ENCODE measurements at places on chromosomes 3 and 15.
A peak's percentile ranks its signal among the peaks of the same experiment; 100 is the strongest.

GRCh38 chr15:90268415-90268814 lies 2.9 kb downstream of the NGRN start:
- peaks cover 64% of the 10 kb centered on the region for H3K4me1 ChIP-seq
- DNase-seq = no peak
- no peaks in the 10 kb centered on the region for H3K36me3 ChIP-seq
- H3K27me3 ChIP-seq = no peaks in the 10 kb centered on the region
- peak overlapping the region; percentile 95 for H3K27ac ChIP-seq

DNA sequence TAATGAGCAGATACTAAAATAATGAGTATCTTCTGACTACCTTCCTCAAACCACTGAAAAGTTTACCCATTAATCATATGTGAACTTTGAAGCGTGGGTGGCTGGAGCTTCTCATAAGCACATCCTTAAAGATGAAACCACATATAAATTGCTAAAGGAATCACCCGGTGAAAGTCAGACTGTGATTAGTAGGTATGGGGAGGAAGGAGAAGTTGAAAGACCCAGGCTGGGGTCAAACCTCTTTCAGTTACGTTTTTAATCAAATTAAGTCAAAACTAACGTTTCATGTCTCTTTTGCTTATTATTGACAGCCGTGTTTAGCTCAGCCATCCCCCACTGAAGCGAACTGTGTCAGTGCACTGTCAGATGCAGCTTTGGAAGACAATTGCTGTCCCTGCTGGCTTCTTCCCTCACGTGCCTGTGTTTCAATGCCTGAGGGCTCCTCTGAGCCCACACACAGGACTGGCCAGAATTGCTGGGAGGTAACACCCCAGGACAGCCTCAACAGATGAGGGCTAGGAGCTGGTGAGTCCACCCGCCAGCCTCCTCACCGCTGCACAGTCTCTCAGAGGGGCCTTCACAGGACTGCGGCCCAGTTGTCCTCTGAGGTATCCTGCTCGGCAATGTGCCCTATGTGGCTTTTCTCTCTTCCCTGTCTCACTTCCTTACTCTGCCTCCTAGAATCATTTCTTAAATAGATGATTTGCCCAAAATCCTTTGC lies 29.3 kb upstream of the SH3BP5 start:
- no peaks in the 10 kb centered on the region for H3K36me3 ChIP-seq
- no peaks in the 10 kb centered on the region for H3K27me3 ChIP-seq
- no peak overlapping the region for H3K27ac ChIP-seq
- no peak overlapping the region for H3K4me3 ChIP-seq
- H3K4me1 ChIP-seq = no peaks in the 10 kb centered on the region
- DNase-seq = no peak

- H3K4me1 ChIP-seq = no peaks in the 10 kb centered on the region
- no peak overlapping the region for H3K27ac ChIP-seq
- no peak overlapping the region for H3K4me3 ChIP-seq
- no peaks in the 10 kb centered on the region for H3K27me3 ChIP-seq
Observed at GRCh38 chr3:13642597-13642996, 93.7 kb downstream of the FBLN2 start.

DNA sequence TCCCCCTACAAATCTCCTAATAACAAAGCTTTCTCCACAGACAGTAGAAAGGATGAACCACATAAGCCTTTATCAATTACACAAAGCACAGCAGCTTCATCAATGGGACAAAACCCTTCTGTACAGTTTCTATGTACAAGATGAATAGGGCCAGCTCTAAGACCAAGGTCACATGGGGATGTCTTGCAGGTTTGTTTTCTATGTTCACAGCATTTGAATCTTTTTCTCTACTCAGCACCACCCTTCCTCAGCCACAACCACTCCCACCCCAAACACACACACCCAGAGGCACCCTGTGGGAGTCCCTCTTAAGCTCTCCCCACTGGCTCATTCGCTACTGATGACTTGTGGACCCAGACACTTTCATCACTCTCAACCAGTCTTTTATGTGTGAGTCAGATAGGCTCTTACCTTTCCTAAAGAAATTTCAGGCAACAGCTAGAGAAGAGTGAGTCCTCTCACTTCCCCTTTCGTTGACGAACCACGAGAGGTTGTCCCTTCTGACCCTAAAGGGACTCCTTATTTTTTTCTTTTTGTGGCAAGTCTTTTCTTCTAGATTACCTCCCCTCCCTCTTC lies 57.9 kb downstream of the ARHGAP31 start:
- DNase-seq = no peak
- H3K36me3 ChIP-seq = no peaks in the 10 kb centered on the region
- no peak overlapping the region for H3K4me3 ChIP-seq
- no peak overlapping the region for H3K27ac ChIP-seq
- peaks cover 23% of the 10 kb centered on the region for H3K4me1 ChIP-seq

DNA sequence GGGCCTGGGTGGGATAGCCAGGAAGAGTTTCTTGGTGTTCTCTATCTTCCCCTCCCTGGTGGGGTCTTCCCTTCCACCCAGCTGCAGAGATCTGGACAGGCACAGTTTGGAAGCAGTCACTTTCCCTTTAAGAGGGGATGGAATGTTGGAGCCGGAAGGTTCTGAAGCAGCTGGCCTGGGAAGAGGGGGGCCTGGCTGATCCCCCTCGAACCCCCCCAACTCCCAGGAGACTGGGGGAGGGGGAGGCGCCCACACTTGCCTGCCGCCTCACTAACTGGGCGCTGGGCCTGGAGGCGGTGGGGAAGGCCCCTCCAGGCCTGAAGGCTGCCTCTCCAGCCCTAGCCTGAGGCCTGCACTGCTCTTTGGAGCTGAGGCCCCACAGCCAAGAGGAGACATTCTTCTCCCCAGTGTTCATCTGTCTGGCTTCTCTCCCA lies 1.4 kb downstream of the DVL3 start:
- no peak for DNase-seq
- peak overlapping the region; percentile 95 for H3K27ac ChIP-seq
- no peaks in the 10 kb centered on the region for H3K27me3 ChIP-seq
- peaks cover 68% of the 10 kb centered on the region for H3K4me1 ChIP-seq

DNA sequence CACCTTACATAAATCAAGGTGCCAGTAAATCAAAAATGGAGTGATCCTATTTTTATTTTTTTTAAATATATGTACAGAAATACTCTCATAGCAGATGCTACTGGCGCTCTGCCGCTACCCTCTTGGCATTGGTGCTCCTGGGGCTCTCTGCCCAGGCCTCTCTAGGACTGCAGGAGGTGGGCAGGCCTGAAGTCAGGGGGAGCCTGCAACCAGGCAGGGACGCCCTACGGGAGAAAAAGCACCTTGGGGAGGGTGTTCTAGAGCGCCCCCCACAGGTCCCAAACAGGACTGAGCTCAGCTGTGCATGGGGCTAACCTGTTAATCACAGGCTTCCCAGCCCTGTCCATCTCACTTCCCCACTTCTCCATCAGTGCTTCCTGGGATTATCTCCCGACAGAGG lies 192.5 kb downstream of the SHQ1 start:
- H3K4me1 ChIP-seq = peaks cover 7% of the 10 kb centered on the region
- H3K36me3 ChIP-seq = no peaks in the 10 kb centered on the region

DNA sequence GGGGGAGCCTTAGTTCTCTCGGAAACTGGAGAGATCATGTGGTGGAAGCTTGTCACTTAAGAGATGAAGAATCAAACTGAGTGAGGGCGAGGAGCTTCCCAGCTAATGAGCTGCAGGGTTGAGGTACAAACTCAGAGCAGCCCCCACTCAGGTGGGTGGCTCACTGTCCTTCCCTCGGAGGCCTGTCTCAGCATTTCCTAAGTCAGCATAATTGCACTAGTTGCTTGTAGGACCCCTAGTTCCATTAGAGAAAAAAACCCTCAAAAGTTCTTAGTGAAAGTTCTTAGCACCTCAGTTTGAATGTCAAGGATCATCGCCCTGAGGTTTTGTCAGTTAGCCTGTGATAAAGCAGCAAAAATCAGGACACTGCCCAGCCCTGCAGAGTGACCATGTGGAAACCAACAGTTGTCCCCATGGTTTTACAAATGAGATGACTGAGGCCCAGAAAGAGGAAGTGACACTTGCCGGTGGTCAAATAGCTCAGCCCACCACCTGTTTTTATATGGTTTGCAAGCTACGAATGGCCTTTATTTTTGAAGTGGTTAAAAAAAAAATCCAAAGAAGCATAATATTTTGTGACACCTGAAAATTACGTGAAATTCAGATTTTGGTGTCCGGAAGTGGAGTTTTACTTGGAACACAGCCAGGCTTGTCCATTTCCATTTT lies 11.9 kb downstream of the SMAD6 start:
- no peak overlapping the region for H3K4me3 ChIP-seq
- H3K27ac ChIP-seq = no peak overlapping the region
- no peaks in the 10 kb centered on the region for H3K4me1 ChIP-seq
- DNase-seq = no peak

- peaks cover 35% of the 10 kb centered on the region for H3K27me3 ChIP-seq
- peaks cover 26% of the 10 kb centered on the region for H3K4me1 ChIP-seq
- H3K36me3 ChIP-seq = no peaks in the 10 kb centered on the region
- H3K4me3 ChIP-seq = peak overlapping the region; percentile 38
Observed at GRCh38 chr15:67836477-67836876, 3.4 kb downstream of the RNU6-1 start.

GRCh38 chr15:41692049-41692448 lies 31.8 kb downstream of the MGA start:
- H3K4me1 ChIP-seq = peaks cover 18% of the 10 kb centered on the region
- H3K36me3 ChIP-seq = peaks cover 7% of the 10 kb centered on the region
- no peaks in the 10 kb centered on the region for H3K27me3 ChIP-seq

- H3K27me3 ChIP-seq = no peaks in the 10 kb centered on the region
- DNase-seq = no peak
- no peak overlapping the region for H3K27ac ChIP-seq
- no peaks in the 10 kb centered on the region for H3K36me3 ChIP-seq
Observed at GRCh38 chr3:54731732-54732445, 196.0 kb downstream of the LRTM1 start.

GRCh38 chr3:43166406-43166805 lies 60.5 kb upstream of the POMGNT2 start:
- H3K27me3 ChIP-seq = no peaks in the 10 kb centered on the region
- no peaks in the 10 kb centered on the region for H3K36me3 ChIP-seq
- H3K27ac ChIP-seq = no peak overlapping the region
- H3K4me1 ChIP-seq = no peaks in the 10 kb centered on the region

DNA sequence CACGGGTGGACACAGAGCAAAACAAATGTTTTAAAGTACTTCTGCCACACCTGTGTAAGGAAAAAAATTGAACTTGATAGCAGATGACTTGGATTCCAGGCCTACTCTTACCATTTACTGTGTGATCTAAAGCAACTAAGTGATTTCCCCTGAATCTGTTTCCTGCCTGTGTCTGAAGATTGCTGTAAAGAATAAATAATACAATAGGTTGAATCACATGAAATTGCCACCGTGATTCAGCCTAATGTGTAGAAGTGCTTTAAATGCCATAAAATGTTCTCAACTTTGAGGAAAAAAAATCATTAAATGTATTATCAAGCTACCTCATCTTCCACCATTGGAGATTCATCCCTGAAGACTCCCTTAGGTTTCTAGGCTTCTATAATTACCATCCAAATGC lies 27.6 kb upstream of the NUDT16 start:
- no peaks in the 10 kb centered on the region for H3K36me3 ChIP-seq
- H3K4me3 ChIP-seq = no peak overlapping the region
- no peak overlapping the region for H3K27ac ChIP-seq
- peaks cover 16% of the 10 kb centered on the region for H3K4me1 ChIP-seq

DNA sequence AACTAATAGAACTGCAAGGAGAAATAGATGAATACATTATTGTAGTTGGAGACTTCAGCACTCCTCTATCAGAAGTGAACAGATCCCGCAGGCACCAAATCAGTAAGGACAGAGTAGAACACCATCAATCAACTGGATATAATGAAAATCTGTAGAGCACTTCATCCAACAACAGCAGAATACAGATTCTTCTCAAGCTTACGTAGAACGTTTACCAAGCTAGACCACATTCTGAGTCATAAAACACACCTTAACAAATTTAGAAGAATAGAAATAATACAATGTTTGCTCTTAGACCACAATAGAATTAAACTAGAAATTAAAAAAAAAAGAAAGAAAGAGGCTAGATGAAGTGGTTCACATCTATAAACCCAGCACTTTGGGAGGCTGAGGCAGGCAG lies 70.7 kb upstream of the NEDD4 start:
- H3K36me3 ChIP-seq = no peaks in the 10 kb centered on the region
- no peaks in the 10 kb centered on the region for H3K4me1 ChIP-seq
- no peaks in the 10 kb centered on the region for H3K27me3 ChIP-seq
- no peak for DNase-seq

- DNase-seq = no peak
- no peaks in the 10 kb centered on the region for H3K36me3 ChIP-seq
- H3K27me3 ChIP-seq = no peaks in the 10 kb centered on the region
- H3K4me3 ChIP-seq = no peak overlapping the region
Observed at GRCh38 chr15:99504823-99505551, 60.8 kb upstream of the MEF2A start.

GRCh38 chr3:60215946-60216345 lies 1035.3 kb downstream of the FHIT start:
- no peaks in the 10 kb centered on the region for H3K27me3 ChIP-seq
- H3K36me3 ChIP-seq = no peaks in the 10 kb centered on the region
- DNase-seq = no peak
- H3K4me3 ChIP-seq = no peak overlapping the region
- H3K4me1 ChIP-seq = peaks cover 6% of the 10 kb centered on the region
- H3K27ac ChIP-seq = no peak overlapping the region

GRCh38 chr3:143526011-143526545 lies 322.2 kb downstream of the SLC9A9 start:
- no peaks in the 10 kb centered on the region for H3K36me3 ChIP-seq
- no peaks in the 10 kb centered on the region for H3K4me1 ChIP-seq
- no peak for DNase-seq
- no peak overlapping the region for H3K27ac ChIP-seq
- H3K27me3 ChIP-seq = no peaks in the 10 kb centered on the region

DNA sequence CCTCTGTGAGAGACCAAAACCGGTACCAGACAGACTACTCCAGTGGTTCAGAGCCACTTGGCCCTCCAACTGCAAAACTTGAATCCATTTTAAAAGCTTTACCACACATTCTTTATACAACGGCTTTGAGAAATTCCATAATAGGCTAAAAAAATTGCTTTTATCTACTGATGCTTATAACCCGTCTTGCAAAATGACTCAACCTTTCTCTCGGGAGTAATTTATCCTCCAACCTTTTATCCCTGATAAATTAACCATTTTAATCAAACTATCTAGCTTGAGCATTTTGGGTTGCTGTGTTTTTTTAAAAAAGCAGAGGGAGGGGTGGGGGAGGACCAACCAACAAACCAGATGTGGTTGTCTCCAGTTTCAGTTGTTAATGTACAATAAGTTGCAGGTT lies 275.7 kb upstream of the LRTM1 start:
- no peak overlapping the region for H3K4me3 ChIP-seq
- no peak overlapping the region for H3K27ac ChIP-seq

DNA sequence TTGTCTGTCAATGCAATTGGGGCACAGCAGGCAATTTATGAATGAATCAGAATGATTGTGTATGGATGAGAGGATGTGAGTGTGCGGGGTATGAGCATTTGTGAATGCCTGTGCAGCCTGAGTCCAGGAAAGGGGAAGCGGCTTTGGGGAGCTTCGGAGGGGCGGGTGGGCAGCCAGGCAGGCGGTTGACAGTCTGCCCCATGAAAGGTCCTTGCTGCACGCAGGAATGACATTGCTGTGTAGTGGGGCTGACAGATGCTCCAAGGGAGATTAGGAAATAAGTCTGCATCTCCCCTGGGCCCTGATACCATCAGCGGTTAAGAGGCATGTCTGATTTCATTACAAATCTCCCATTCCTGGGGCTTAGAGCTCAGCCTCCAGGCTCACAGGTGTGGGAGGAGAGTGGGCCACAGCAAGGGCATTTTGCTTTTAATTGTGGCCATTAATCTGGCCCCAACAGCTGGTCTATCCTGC lies 26.4 kb upstream of the TSPAN3 start:
- no peak for DNase-seq
- no peaks in the 10 kb centered on the region for H3K4me1 ChIP-seq
- H3K27me3 ChIP-seq = no peaks in the 10 kb centered on the region
- H3K4me3 ChIP-seq = no peak overlapping the region
- no peaks in the 10 kb centered on the region for H3K36me3 ChIP-seq

Data from gastrocnemius medialis (tissue), 4 donors.